Calu3 (cell line): ENCODE measurements at places on chromosomes 6 and 20. TPM values are rescaled to one million over a fixed set of nuclear protein-coding genes. Genes with fewer than 3 reads are reported as not detected.

Gene ADGRF5
- total RNA-seq = 0.07 and 0.24 TPM in 2 replicates

Gene GJA10
- total RNA-seq = not detected in 2 replicates

GRCh38 chr6:8549074-8549790 is 113.9 kb upstream of the SLC35B3 start:
- H3K36me3 ChIP-seq = no peaks in the 10 kb centered on the region
- H3K4me3 ChIP-seq = no peak overlapping the region
- H3K27me3 ChIP-seq = no peaks in the 10 kb centered on the region
- H3K4me1 ChIP-seq = no peaks in the 10 kb centered on the region
- no peak for DNase-seq
- H3K27ac ChIP-seq = no peak overlapping the region

DNA sequence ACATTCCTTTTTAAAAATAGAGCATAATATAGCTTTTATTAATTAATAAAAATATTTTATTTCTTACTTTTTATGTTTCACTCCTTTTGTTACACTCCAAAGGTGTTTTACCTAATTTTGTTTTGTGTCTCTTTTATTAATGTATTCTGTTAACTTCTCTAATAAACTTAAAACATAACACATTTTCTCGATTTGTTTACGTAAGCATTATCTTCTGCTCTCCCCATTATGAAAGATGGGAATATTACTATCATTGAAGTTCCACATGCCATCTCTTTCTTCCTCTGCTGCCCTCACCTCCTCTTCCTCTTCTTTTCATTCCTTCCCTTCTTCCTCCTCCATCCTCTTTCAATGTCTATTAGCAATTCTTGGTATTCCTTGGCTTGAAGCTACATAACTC is 85.0 kb upstream of the HCRTR2 start:
- DNase-seq = no peak
- no peaks in the 10 kb centered on the region for H3K36me3 ChIP-seq
- H3K27ac ChIP-seq = no peak overlapping the region
- H3K27me3 ChIP-seq = peaks cover 32% of the 10 kb centered on the region
- H3K4me3 ChIP-seq = no peak overlapping the region

Gene RPP40
- total RNA-seq = 7.4 and 11.1 TPM in 2 replicates
